ENCODE measurements at places on chromosomes 2 and 18.

DNA sequence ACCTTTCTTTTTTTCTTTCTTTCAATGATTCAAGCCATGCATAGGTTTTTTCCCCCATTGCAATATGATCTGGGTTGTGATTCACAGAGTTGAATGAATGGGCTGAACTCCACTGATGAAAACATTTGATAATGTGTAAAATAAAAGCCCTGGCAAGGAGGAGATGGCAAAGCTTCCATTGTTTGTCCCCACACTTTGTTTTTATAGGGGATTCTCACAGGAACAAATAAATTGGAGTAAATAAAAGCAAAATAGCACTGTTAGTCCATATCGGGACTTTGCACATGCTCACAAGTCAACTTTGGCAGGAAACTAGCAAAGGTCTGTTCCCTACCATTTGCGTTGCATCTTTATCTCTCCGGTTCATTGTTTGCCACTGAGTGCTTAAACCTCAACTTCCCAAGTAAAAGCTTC, 55.7 kb downstream of the MEIS1 start:
- no peak for DNase-seq

GRCh38 chr2:11637546-11637945, 32.4 kb downstream of the NTSR2 start:
- DNase-seq: no peak

GRCh38 chr2:215423928-215424540, 11.8 kb downstream of the FN1 start:
- no peak for DNase-seq

GRCh38 chr2:32783469-32783868, 155.6 kb downstream of the TTC27 start:
- DNase-seq: no peak

- DNase-seq: no peak
These were observed 41.5 kb downstream of the YPEL5 start for GRCh38 chr2:30188292-30188691.

GRCh38 chr18:57941841-57942489, 102.1 kb upstream of the NEDD4L start:
- no peak for DNase-seq

DNA sequence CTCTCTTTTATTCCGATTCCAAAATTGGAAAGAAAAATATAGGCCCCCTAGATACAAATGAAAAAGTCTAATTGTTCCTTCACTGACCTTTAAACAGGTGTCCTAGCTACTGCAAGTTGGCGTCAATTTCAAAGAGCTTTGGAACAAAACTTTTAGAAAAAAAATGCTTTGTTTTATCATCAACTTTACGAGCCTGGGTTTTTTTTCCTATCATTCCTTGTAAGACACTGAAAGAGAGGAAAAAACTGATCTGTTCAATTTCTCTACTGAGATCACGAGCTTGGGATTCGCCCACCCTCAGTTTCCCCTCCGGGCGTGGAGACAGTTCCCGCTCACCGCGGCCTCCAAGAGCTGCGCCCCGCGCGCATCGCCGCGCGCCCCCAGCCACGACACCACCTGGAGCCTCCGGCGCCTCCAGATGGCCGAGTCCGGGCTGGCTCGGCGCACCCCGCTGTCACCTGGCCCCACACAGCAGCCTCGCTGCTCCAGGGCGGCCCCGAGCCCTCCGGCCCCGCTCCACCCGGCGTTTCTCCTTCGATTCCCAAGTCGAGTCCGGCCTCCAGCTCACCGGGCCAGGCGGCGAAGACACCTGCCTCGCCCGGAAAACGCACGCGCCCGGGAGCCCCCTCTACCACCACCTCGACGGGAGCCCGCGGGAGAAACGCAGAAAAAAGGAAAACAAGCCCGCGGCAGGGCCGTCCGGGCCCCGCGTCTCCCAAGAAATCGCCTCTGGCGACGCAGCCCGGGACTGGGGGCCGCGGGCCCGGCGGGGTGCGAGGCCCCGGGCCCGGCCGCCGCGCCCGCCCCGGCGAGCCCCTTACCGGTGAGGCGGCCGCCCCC, 656 bp downstream of the TBC1D8 start:
- DNase-seq: peak; percentile 21

GRCh38 chr2:219523031-219523671, 8.9 kb downstream of the ASIC4 start:
- no peak for DNase-seq

- no peak for DNase-seq
These were observed 500.4 kb downstream of the GALR1 start for GRCh38 chr18:77750006-77750405.

GRCh38 chr18:58345875-58346274, 283.0 kb downstream of the ALPK2 start:
- DNase-seq: no peak

GRCh38 chr2:36882532-36882931, 83.8 kb downstream of the STRN start:
- no peak for DNase-seq

DNA sequence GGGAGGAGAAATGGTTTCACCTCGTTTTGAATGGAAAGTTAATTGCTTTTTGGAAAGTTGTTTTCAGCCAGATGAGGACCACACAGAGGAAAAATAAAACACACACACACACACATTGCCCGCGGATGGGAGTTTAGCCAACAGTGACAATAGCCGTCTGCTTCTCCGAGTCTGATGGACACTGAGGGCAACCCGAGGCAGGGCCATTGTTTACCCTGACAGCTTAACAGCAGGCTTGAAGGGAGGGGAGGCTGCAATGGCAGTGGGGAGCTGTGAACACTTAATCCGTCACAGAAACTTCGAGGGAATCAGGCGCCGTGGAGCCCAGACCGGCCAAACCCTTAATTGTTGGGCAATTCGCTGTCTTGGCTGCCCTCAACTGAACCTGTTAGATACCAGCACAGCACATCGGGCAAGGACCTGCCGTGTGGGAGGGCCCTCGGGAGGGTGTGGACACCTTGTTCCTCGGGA, 145.9 kb downstream of the ACKR3 start:
- DNase-seq: no peak

GRCh38 chr18:3916082-3916481, 466.1 kb downstream of the TGIF1 start:
- no peak for DNase-seq

GRCh38 chr2:241666627-241667400, 19.8 kb downstream of the DTYMK start:
- no peak for DNase-seq

- no peak for DNase-seq
These were observed 796 bp upstream of the DYSF start for GRCh38 chr2:71452565-71452964.

DNA sequence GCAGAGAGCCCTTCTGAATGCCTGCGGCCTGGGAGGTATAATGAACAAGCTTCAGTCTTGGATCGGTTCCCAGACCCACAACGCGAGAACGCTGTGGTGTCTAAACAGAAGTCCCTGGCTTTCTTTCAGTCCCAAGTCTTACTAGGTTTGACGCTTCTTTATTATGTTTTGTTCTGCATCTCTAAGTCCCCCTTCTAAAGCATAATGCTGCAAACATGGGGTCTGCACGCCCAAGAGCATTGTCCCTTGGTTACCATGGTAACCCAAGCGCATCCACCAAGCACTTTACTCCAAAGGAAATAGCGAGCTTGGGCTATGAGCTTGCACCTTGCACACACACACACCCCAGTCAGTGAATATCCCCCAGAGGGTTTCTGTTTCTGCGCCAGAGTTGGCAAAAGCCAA, 193.7 kb downstream of the INO80D start:
- DNase-seq: no peak

DNA sequence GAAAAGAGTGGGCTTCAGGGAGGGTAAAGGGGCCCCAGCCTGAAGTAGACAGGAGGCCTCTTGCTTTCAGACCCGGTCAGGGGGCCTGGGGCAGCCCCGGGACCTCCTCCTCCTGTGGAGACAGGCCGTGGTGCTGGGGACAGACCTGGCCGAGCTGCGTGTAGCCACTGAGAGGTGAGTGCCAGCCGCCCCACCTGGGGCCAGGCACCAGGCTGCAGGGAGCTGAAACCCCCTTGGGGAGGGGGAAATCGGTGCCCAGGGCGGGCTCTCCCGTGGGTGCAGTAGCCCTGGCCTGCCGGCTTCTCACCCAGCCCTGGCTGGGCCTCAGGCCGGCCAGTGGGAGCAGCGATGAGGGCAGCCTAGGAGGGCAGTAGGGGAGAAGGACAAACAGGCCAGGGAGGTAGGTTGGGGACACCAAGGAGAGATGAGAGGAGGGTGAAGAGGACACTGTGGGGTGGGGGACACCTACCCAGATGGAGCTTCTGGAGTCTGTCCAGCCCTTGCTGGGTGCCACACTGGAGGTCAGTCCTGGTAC, 24.0 kb downstream of the CROCC2 start:
- peak; percentile 10 for DNase-seq

- no peak for DNase-seq
These were observed 551.7 kb downstream of the SLC4A3 start for GRCh38 chr2:220178991-220179695.

- DNase-seq: no peak
These were observed 302.2 kb upstream of the STON1 start for GRCh38 chr2:48227617-48228344.

DNA sequence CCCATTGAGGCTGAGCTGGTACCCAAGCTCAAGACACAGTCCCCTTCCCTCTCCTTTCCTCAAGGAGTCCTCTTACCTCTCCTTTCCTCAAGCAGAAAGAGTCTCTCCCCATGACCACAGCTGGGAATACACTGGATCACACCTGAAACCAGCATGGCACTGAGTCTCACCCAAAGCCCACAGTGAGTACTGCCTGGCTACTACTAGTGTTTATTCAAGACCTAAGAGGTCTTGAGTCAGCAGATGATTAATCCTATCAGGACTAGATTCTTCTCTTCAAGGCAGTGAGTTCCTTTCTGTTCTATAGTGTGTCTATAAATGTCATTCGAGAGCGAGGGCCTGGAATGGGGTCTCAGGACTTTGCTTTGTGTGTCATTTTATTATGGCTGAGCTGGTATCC, 111.4 kb downstream of the METTL4 start:
- DNase-seq: no peak

GRCh38 chr2:190948671-190949070, 65.3 kb downstream of the STAT1 start:
- DNase-seq: no peak

DNA sequence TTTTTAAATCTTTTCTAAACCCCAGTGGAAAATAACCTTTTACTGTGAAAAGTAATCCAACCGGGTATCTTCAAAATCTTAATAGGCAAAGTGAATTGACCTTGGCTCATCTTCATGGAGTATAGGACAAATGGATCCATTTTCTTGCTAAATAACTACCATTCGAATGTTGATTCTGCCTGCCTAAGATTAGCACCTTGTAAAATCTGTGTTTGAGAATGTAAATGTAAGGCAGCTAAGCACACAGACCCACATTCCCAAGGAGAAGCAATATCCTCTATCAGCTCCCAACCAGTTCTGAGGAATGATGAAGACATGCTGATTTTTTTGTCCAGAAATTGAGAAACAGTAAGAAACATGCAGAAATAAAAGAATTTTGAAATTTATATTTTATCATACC, 509.8 kb upstream of the SMIM21 start:
- no peak for DNase-seq

DNA sequence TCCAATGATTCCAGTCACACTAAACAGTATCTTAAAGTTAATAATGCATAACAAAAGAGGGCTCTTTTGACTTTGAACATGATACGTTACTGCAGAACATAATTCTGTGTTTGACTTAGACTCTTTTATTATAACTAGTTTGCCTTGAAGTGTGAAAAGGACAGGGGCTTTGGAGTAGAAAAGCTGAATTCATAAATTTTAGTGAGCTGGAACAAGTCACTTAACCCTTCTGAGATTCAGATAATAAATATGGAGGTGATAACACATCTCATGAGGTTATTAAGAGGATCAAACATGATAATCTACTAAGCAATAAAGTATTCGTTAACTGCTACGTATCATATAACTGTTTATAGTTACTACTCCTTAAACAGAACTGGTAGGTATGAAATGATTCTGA, 44.7 kb upstream of the FLACC1 start:
- no peak for DNase-seq

- DNase-seq: peak; percentile 64
These were observed 1.4 kb downstream of the ARID5A start for GRCh38 chr2:96537734-96538486.

GRCh38 chr2:52429171-52429570, 1338.4 kb upstream of the CHAC2 start:
- DNase-seq: no peak

DNA sequence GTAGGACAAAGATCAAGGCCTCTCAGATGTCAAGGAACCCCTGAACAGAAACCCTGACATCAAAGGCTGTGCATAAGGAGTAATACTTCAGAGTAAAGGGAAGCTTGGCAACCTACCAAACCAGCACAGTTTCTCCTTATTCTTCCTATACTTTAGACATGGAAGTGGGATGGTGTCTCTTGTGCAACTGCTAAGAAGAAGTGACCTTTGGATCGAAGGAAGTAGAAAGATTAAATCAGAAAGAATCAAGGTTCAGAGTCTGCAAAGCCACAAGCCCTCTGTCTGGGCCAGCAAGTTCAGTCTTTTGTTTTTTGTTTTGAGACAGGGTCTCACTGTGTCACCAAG, 66.2 kb upstream of the SLC39A10 start:
- DNase-seq: no peak

DNA sequence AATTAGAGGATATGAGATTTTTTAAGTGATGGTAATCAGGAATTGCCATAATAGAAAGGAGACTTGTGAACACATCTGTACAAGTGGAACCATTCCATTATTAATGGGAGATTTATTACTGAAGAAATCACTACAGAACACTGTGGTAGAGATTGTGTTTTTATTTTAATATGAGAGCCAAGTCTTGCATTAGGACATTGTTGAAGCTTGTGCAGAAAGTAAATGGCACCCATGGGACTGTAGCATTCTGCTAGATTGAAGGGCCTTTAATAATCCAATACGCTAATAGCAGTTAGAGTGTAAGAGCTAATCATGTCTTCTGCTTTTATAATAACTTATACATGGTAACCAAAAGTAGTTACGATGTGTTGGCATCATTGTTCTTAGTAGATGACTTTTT, 83.6 kb downstream of the VRK2 start:
- DNase-seq: no peak

- no peak for DNase-seq
These were observed 762.3 kb upstream of the ID2 start for GRCh38 chr2:7919510-7919909.

- DNase-seq: no peak
These were observed 69.5 kb upstream of the RGPD4 start for GRCh38 chr2:107757223-107757622.

GRCh38 chr2:49830846-49831245, 676.5 kb upstream of the FSHR start:
- no peak for DNase-seq
